LNCaP clone FGC (cell line): ENCODE measurements at places on chromosomes 2 and 18.
A peak's percentile ranks its signal among the peaks of the same experiment; 100 is the strongest.

- DNase-seq, result no peak
Measured at GRCh38 chr18:54849683-54850082, 21.4 kb downstream of the RAB27B start.

DNA sequence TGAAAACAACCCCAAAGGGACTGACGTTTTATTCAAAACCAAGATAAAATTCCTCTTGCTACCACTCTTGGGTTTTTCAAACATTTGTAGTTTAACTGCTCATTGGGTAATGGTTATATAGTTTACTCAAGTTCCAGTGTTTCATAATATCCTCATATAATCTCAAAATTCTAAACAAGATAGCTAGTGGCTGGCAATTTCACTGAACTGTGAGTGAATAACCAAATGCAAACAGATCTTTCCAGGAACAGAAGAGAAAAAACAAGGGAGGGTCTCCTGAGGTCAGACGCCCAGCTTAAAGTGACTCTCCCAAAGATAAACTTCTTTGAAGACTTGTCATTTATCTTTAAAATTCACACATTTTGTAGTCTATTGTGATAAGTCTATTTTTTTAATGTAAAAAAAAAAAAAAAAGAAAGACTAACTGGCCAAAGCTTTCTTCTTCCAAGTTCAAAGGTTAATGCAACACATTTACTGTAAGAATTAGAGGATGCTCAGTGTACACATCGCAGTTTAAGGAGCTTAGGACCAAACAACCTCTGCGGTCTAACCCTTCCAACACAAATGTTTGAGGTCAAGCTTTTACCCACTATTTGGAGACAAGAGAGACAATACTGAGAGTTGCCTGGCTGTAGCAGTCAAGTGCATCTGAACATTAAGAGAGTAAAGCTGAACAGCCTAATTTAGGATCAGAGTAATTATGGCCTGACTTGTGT, 26.6 kb downstream of the LPIN2 start:
- DNase-seq, result no peak

- DNase-seq, result peak; percentile 3
Measured at GRCh38 chr2:181621779-181622490, 35.0 kb downstream of the CERKL start.

DNA sequence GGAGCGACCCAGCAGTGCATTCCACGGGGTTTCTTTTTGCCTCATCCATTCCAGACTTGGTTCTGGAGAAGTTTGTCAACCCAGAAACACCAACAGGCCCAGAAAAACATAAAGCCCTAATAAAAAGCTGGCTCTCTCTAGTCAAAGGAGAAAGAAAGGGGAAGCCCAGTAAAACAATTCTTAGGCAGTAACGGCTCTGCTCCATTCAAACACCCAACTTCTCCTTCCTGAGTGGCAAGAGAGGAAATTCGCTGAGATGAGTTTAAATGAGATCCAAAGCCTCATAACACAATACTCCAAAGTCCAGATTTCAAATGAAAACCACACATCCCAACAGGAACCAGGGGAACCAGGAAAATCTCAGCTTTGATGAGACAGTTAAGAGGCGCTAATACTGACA, 179.9 kb downstream of the RPIA start:
- no peak for DNase-seq

DNA sequence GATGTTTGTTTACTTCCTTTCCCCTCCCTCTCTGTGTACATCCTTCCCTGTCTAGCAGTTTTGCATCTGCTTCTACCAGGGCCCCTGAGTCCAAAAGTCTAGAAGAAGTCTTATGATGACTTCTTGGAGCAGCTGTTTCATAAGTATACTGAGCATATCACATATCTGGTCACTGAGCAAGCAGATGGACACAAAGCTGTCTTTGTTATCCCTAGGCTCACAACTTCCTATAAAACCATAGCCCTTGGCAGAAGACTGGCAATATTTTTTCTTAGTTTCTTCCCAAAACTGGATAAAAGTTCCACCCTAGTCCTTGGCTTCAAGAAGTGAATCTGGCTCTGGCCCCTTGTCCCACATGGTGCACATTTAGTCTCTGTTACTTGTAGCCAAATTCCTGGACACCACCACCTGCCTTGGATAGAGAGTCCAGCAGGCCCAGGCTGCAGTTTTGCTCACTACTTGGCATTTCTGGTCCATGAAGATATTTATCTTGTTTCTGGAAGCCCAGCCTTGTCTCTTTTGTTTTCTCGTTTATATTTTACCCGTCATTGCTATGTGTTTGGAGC, 22.5 kb downstream of the THOC1 start:
- DNase-seq, result no peak

DNA sequence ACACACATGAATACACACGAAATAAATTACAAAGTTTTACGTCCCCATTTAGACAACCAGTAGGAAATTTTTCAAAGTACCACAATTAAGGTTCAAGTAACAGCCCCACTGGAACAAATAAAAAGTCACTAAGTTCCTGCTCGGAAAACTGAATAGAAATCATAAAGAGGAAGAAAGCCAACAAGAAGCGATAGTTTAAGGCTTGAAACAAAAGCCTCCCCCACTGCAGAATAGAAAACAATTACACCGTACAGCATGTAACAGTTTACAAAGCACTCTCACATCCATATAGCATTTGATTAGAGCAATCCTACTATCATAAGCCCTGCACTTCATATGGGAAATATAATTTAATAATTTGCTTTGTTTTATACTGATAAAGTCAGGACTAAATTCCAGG, 15.5 kb downstream of the KLF7 start:
- DNase-seq, result no peak

DNA sequence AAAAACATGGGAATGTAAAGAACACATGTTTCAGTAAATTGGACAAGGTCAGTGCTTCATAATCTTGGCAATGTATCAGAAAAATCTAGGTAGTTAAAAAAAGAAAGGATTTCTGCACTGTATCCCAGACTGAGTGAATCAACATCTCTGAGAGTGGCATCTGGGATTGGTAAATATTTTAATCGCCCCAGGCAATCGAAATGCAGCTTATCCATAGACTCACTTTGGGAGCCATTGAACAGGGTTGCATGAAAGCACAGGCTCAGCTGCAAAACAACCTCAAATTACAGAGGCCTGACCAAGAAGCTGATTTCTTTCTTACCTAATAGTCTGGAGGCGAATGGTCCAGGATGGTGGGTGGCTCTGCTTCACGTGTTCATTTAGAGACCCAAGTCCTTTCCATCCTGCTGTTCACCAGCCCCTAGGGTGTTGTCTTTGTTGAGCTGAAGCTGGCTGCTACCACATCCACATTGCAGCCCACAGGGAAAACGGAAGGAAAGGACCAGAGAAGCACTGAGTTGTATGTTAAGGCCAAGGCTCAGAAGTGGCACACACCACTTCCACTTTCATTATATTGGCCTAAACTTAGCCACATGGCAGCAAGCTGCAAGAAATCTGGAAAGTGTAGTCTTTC, 59.0 kb downstream of the MOGAT1 start:
- DNase-seq, result no peak

DNA sequence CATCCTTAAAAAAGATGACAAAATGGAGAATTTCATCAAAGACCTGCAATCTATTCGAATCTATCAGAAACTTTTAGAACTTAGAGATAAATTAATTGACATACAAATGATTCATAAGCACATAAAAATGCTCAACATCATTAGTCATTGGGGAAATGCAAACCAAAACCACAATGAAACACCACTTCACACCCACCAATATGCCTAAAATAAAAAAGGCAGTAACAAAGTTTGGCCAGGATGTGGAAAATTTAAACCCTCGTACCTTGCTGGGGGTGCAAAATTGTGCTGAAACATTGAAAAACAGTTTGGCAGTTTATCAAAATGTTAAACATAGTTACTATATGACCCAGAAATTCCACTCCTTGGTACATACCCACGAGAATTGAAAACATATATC, 11.5 kb upstream of the EIF2AK3 start:
- no peak for DNase-seq

GRCh38 chr18:49745045-49746014, 68.0 kb downstream of the ACAA2 start:
- no peak for DNase-seq

DNA sequence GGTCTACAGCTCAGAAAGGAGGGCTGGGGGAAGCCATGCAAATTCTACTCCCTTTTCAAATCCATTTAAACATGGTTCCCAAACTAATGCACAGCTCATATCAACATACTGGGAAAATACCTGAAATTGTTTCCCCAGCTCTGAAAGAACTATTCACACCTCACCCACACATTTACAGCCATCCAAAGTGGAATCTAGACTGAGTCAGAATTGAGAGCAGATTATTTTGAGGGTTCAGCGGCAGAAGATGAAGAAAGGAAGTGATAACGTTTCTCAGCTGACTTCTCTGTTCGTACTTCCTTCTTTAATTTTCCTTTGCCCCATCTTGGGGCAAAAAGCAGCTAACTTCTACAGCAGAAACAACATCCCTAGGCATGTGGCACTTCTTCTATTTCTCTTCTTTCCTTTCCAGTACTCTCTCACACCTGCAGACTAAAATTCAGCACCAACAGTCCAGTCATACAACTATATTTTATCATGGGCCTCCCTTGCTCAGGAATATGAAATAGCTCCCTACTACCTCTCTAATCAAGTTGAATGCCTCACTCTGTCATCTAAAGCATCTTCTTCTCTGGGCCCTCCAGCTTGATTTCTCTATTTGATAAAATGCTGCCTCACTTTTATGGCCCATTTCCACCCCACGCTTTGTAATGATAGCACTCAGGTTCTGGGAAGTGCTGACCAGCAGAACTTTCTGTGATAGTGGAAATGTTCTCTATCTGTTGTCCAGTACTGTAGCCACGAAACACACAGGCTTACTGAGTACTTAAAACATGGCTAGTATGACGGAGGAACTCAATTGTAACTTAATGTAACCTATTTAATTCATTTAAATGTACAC, 35.9 kb downstream of the ARHGAP25 start:
- no peak for DNase-seq

- no peak for DNase-seq
Measured at GRCh38 chr2:48849770-48850169, 94.2 kb upstream of the LHCGR start.

DNA sequence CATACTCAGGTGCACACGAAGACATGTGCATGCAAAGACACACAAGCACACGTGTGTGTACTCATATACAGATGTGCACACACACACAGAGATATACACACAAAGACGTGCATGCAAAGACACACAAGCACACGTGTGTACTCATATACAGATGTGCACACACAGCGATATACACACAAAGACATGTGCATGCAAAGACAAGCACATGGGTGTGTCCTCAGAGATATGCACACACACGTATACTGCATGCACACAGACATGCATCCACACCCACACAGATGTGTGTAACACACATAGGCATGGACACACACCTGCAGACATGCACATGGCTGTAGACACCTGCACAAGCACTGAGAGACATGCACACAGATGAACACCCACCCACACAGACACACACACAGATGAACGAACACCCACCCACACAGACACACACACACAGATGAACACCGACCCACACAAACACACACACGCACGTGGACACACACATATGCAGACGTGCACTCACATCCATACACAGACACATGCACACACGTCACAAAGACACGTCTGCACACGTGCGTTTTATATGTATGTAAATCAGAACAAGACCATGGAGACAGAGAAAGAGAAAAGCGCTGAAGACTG, 231.9 kb downstream of the TWIST2 start:
- DNase-seq, result no peak

- DNase-seq, result no peak
Measured at GRCh38 chr2:150426724-150427123, 60.7 kb downstream of the RND3 start.

GRCh38 chr2:9407363-9407811, 15.9 kb downstream of the ITGB1BP1 start:
- no peak for DNase-seq

- no peak for DNase-seq
Measured at GRCh38 chr2:147224070-147224469, 620.8 kb upstream of the ACVR2A start.

- DNase-seq, result no peak
Measured at GRCh38 chr2:45901468-45902032, 250.1 kb downstream of the PRKCE start.

DNA sequence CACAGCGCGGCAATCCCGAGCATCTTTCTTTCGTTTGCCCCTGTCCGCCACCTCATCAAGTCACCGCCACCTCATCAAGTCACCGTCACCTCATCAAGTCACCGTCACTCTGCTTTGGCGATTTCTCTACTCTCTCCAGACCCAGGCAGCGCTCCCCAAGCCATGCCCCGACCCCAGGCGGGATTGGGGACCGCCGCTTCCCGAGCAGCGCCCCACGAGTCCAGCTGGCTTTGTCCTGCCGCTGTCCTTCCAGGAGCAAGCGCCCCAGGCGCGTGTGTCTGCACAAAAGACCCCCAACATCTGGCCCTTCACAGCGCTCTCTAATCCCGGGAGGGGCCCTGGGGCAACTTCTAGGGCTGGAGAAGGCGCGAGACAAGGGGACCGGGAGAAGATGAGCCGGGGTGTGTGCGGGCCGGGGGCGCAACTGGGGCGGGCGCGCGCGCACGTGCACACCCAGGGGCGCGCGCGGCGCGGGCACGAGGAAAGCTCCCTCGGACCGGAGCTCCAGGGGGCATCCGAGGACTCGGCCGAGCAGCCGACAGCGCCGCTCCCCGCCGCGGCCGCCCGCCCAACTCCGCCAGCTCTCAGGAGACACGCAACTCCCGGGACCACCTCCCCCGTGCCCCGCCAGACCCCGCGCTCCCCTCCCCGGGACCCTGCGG, 633 bp upstream of the RNF152 start:
- DNase-seq, result no peak

DNA sequence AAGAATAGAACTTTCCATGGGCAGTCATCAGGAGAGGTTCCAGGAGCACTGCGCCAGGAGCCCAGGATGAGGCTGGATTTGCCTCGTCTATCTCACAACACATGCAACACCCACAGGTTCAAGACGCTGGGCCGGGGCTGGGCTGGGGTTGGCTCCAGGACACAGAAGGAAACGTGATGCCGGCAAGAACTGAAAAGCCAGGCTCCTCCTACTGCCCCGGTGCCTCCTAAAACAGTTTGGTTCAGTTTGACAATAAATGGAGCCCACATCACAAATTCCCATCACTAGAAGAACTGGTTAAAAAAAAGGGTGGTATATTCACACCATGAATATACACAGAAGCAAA, 75.9 kb downstream of the INHBB start:
- no peak for DNase-seq

GRCh38 chr2:31142110-31142509, 3.9 kb upstream of the GALNT14 start:
- no peak for DNase-seq

DNA sequence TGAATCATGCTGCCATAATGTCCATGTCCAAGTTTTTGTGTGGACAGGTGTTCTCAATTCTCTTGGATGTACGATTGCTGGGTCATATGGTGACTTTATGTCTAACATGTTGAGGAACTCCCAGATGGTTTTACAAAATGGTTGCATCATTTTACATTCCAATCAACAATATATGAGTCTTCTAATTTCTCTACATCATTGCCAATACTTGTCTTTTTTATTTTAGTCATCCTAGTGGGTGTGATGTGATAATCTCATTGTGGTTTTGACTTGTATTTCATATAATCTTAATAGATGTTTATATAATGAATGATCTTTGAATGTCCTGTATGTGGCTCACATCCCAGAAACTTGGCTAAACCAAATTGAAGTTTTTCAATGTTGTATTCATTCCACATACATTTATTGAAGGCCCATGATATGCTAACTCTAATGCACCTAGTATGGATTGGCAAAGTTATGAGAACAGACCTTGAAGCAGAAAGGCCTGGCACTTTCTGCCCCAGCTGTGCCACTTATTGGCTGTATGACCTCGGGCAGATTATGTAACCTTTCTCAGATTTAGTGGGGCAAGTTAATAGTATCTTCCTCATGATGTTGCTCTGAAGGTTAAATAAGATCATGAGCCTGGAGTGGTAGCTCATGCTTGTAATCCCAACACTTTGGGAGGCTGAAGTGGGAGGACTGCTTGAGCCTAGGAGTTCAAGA, 205.4 kb downstream of the RAB3GAP1 start:
- no peak for DNase-seq
